Heart right ventricle (tissue), 16 donors: ENCODE measurements at places on chromosomes 2 and 18.
A peak's percentile ranks its signal among the peaks of the same experiment; 100 is the strongest.

- no peak for DNase-seq
These were observed 133.8 kb downstream of the MAIP1 start for GRCh38 chr2:200089040-200089755.

- no peak for DNase-seq
These were observed 831.1 kb downstream of the GALR1 start for GRCh38 chr18:78080761-78081160.

DNA sequence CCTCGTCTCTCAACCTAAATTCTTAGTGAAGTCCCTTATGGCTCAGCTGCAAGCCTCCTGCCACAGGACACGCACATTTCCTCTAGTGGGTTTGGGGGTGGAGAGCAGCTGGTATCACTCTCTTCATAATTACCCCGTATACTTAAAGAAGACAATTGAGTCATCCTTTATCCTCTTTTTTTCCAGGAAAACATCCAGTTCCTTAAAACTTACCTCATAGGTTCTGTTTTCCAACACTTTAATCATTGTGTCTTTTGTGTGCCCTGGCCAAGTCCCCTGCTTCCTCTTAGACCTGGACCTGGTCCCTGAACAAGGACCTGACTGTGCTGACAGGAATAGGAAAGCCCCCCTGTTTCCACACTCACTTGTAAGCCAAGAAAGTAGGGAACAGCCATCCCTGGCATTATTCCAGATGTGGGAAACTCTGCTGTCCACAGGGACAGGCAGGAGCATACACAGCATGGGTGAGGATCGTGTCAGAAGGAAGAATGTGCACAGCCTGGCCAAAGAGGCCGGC is 42.3 kb upstream of the MYO1B start:
- peak; percentile 28 for DNase-seq

DNA sequence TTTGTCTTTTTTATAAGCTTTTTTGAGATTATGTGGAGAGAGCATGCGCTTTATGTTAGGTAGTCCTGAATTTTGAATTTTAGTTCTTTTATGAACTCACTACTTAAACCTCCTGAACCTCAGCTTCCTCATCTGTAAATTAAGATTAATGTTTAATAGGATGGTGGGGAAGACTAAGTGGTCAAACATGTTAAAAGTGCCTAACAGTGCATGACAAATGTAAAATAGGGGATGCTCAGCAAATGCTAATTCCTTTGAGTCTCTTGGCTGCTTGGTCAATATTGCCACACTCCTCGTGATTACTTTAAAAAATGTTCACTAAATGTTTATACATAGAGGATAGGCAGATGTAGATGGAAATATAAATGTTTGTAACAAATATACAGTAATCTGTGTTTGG is 6.8 kb downstream of the BIRC6 start:
- DNase-seq, result no peak

DNA sequence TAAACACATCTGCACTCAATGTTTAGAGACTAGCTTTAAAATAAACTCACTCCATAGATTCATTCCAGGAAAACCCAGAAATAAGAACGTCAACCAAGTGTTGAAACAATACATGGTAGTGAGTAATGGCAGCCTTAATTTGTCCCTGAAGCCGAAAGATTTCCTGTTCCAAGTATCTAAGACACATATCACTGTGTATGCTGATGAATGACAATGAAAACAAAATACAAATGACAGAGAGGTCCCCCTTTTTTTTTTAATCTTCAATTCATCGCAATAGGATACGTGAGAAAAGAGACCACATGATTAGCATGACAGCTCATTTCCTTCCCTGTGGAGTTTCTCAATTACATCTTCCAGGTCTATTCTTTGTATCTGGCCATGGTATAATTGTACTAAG is 160.5 kb upstream of the STK17B start:
- no peak for DNase-seq

GRCh38 chr2:136765256-136766072 is at the start of gene THSD7B:
Gene THSD7B, plus strand, starts transcription at chr2:136765545. Its CDS starts 116,634 bp downstream, at chr2:136882179.
- no peak for DNase-seq

DNA sequence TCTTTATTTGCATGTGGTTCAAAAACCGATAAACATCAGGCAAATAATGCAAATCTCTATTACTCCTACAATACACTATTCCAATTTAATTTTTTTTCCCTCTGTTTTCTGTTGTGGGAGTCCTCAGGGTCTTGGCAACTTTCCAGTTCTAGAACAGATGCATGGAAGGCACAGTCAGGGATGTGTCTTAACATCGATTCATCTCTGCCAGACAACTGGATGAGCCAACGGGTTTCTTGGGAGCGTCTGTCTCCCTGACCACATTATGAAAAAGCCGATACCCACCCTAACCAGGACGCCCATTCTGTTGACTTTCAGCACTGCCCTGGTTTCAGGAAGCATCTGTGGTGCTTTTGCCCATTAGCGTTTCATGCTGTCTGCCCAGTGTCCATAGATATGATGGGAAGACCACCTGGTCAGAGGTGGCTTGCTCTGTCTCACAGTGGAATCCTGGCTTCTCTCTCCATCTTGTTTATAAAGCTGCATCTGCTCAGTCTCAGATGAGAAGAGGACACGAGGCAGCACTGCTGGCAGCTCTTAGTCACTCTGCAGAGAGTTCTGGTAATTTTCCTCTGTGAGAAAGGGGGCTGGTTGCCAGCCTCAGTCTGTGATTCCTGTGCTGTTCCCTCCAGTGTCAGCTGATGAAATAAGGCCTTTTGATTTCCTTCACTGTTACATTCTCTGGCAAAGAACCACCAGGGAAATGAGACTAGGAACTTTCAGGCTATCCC is 57.9 kb upstream of the KCNE4 start:
- DNase-seq, result peak; percentile 85

- no peak for DNase-seq
These were observed 682.0 kb downstream of the SATB2 start for GRCh38 chr2:198775737-198776136.

DNA sequence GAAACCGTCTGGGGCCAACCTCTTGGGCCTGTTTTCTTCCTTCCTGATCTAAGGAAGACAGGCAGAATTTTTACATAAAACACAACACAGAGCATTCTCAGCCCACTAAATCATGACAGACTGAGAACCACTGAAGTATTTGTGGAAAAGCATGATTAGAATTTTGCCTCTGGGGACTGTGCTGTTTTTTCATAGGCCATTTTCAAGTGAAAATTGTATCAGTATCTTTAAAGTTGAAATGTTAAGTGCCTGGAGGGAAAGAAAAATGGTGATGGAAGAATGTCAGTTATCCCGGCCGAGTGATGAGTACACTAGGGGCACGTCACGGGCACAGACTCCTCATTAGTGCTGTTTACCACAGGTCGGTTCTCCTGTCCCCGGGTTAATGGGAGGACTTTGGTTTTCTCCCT is 36.9 kb downstream of the EHD3 start:
- no peak for DNase-seq

GRCh38 chr2:39663187-39663930 is 2.4 kb upstream of the TMEM178A start:
- no peak for DNase-seq

GRCh38 chr2:34174506-34174905 is 575.4 kb upstream of the FAM98A start:
- no peak for DNase-seq

- DNase-seq, result no peak
These were observed 93.6 kb upstream of the HNMT start for GRCh38 chr2:137870682-137871081.
